Stimulated activated CD4-positive, alpha-beta T cell treated with anti-CD3 and anti-CD28 coated beads, TNF-alpha, amount 100 ng/mL, for 1 hour (primary cell): ENCODE measurements at places on chromosomes 16 and 17.
A peak's percentile ranks its signal among the peaks of the same experiment; 100 is the strongest.

DNA sequence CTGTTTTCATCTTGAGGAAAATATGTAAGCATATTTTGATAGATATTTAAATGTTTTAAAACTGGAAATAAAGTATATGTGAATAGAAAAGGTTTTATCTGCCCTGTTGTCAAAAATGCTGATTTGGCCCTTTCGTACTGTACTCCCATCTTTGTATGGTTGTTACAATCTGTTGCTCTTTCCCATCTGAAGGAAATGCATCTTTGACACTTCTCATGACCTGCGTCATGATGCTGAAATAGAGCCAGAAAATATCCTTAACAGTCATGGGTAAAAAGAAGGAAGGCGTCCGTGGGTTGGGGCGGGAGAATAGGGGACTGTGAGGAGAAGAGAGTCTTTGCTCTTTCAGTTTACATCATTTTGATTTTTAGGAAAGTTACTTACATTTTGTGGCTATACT is 327.7 kb downstream of the BCAS3 start:
- DNase-seq: no peak

GRCh38 chr17:45380991-45381390 is 51.7 kb downstream of the ARHGAP27 start:
- DNase-seq: no peak

GRCh38 chr16:4626396-4626795 is 1.8 kb downstream of the MGRN1 start:
- no peak for DNase-seq

DNA sequence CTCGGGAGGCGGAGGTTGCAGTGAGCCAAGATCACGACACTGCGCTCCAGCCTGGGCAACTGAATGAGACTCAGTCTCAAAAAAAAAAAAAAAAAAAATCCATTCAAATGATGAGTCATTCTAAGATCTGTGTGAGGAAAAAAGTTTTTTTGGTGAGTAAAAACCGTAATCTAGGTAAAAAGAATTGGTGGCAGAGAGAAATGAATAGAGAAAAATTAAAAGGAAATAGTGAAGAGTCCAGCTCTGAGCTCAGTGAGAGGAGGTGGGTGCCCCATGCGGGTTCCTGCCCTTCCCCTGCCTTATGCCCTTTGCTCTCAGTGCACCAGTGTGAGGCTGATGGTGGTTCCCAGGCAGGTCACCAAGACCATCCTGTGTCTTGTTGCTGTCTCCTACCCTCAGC is 20.9 kb downstream of the GAN start:
- no peak for DNase-seq

DNA sequence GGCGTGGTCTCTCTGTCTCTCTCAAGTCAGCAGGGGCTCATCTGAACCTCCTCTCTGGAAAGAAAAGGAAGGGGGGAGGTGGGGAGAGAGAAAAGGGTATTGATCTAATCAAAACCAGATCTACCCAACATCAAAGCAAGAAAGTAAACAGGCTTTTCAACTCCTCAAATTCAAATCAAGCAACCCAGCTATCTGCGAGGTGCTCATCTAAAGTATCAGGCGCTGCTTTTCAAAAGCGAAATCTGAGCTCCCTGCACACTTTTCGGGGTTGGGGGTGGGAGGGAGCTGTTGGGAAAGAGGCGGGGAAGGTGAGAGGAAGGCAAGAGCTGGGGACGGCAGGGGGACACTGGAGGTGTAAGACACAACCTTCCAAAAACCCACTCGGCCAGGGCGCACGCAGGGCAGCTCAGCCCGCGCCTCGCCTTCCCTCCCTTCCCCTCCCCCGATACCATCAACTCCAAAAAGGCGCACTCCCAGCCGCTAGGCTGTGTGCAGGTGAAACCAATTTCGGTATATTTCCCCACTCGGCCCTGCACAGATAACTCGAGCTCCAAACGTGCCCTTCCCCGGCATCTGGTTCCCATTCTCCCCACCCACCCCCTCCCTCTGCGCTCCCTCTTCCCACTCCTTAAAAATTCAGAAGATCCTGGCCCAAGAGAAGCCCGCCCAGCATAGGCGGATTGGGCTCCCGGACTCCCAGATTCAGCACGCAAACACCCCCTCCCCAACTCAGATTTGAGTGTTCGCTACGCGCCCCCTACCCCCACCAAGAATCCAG is 2.6 kb downstream of the AXIN2 start:
- no peak for DNase-seq

- no peak for DNase-seq
Observed at GRCh38 chr16:84453061-84453752, 51.3 kb downstream of the MEAK7 start.

- no peak for DNase-seq
Observed at GRCh38 chr17:76561332-76561731, 21.5 kb downstream of the PRCD start.

DNA sequence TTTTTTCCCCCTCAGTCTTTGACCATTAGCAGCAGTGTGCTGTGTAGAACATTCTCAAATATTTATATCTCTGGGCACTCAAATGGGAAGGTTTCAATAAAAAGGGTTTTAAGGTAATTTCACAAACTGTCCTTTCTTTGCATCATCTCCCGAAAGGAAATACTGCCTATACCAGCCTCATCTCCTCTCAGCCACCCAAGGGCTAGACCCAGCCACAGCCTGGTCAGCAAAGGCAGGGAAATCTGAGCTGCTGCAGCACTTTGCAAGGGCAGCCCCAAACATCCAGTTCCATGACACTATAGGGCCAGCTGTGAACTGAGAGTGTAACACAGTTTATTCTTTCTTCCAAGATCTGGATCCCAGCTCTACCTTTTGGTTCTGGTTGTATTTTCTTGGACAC is 28.9 kb downstream of the TMEM11 start:
- DNase-seq: no peak

- DNase-seq: no peak
Observed at GRCh38 chr16:80085606-80086005, 455.2 kb upstream of the DYNLRB2 start.

- DNase-seq: no peak
Observed at GRCh38 chr17:39352511-39352910, 48.9 kb downstream of the FBXL20 start.

DNA sequence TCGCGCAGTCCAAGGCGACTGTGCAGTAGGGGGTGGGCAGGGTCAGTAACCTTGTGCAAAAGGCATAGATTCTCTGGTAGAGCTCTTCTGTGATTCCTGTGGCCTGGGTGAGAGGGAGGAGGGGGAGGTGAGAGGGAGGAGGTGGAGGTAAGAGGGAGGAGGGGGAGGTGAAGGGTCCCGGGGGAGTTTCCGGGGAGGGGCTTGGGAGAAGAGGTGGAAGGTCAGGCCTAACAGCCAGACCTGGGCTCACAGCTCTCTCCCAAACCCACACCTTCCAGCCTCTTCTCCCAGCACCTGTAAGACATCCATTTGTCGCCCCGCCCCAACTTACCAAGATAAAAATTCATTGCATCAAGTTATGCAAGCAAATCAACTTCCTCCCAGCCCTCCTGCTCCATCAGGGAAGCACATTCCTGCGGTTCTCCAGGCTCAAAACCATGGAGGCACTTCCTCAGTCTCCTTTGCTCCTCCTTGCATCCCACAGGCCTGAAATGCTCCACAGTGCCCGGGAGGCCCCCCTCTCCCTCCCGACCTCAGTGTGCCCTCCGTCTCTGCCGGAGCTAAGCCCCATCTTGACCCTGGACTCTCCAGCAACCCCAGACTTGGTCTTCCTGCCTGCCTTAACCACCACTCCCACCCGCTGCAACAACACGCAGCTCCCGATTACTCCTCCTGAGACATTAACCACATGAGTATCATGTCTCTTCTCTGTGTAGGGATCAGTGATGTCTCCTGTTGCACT is 30.5 kb downstream of the PIK3R6 start:
- DNase-seq: no peak

GRCh38 chr17:35668802-35669201 is 62.6 kb upstream of the RASL10B start:
- no peak for DNase-seq

- DNase-seq: no peak
Observed at GRCh38 chr16:45454-45853, 8.0 kb downstream of the POLR3K start.

GRCh38 chr16:56073508-56073907 is 117.8 kb upstream of the GNAO1 start:
- no peak for DNase-seq

DNA sequence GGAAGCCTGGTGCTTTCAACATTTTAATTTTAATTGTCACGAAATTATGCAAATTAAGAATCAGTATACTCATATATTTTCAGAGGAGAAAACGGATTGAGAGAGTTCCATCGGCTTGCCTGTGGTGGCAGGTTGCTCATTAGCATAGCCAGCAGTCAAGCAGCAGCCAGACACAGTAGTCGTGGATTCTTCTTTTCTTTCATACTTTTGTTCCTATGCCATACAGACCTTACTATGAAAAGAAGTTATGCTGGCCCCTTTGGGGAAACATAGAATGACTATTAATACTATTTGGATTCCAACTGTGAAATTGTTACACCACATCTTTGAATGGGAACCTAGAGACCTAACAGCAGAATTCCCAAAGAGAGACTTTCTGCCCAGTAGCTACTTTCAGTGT is 617.7 kb upstream of the CA10 start:
- DNase-seq: no peak

- DNase-seq: no peak
Observed at GRCh38 chr17:37742116-37742761, 2.6 kb downstream of the HNF1B start.

GRCh38 chr17:17183744-17184143 is 22.4 kb downstream of the PLD6 start:
- no peak for DNase-seq

DNA sequence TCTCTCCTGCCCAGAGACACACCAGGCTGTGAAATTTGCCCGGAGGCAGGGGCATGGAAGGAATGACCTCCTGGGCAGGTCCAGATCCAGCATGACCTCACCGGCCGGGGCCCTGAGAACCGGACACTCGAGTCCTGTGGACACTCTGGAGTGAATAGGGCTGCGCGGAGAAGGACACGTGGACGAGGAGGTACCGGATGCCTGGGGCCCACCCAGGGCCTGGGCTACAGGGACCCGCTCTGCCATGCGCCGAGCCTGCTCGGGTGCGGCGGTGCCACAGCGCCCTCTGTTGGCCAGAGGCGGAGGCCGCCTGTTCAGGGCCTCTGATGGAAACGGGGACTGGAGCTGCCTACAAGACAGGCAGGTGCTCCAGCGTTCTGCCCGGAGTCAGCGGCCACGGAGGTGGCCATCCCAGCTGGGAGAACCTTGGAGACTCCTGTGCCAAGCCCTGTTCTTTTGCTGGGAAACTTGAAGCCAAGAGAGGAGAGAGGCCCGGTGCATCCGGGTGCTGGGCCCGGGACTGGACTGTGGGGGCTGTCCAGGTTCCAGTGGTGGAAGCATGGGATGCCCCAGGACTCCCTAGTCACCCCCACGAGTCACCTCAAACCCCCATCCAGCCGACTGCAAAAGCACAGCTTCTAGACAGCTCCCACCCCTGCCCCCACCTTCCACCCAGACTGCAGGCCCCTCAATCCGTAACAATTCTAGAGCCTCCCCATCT is 19.3 kb upstream of the NXPH3 start:
- peak; percentile 61 for DNase-seq

- no peak for DNase-seq
Observed at GRCh38 chr17:41734949-41735313, 488 bp upstream of the HAP1 start.

GRCh38 chr17:13743906-13744305 is 142.2 kb upstream of the HS3ST3A1 start:
- no peak for DNase-seq

DNA sequence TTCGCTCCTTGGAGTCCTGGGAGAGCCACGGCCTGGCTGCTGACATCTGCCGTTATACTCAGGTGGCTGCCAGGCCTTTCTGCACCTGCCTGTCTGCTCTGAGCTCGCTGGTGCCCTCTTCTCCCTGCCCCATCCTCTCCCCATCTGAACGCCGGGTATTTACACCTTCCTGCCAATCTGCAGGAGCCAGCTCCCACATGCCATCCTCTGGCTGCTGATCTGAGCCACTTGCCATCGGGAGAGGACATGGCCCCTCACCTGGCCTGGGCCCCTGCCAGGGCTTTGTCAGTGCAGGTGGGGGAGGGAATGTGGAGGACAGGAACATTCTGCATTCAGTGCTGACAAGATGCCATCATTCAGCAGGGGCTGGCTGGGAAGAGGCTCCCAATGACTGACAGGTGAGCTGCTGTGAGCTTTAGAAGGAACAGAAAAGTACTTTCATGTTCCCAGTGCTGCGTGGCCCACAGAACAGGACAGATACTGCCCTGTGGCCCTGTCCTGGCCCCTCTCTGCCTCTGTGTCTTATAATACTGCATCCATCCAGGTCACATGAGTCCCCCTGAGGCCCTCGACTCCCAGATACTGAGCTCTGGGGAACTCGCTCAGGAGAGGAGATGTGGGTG is 96.3 kb upstream of the ZNF469 start:
- DNase-seq: no peak

DNA sequence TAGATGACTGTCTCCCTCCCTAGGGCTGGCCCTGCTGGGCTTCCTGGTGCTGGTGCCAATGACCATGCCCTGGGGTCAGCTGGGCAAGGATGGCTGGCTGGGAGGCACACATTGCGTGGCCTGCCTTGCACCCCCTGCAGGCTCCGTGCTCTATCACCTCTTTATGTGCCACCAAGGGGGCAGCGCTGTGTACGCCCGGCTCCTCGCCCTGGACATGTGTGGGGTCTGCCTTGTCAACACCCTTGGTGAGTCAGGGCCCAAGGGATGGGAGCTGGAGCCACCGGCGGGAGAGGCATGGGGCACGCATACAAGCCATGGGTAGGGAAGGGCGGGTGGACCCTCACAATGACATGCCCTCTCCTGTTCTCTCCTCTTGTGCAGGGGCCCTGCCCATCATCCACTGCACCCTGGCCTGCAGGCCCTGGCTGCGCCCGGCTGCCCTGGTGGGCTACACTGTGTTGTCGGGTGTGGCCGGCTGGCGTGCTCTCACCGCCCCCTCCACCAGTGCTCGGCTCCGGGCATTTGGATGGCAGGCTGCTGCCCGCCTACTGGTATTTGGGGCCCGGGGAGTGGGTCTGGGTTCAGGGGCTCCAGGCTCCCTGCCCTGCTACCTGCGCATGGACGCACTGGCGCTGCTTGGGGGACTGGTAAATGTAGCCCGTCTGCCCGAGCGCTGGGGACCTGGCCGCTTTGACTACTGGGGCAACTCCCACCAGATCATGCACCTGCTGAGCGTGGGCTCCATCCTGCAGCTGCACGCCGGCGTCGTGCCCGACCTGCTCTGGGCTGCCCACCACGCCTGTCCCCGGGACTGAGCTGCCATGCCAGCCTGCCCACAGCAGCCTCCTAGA is 2.2 kb downstream of the PAQR4 start:
- DNase-seq: no peak

GRCh38 chr17:63446753-63447470 is 806 bp upstream of the CYB561 start:
- DNase-seq: no peak

DNA sequence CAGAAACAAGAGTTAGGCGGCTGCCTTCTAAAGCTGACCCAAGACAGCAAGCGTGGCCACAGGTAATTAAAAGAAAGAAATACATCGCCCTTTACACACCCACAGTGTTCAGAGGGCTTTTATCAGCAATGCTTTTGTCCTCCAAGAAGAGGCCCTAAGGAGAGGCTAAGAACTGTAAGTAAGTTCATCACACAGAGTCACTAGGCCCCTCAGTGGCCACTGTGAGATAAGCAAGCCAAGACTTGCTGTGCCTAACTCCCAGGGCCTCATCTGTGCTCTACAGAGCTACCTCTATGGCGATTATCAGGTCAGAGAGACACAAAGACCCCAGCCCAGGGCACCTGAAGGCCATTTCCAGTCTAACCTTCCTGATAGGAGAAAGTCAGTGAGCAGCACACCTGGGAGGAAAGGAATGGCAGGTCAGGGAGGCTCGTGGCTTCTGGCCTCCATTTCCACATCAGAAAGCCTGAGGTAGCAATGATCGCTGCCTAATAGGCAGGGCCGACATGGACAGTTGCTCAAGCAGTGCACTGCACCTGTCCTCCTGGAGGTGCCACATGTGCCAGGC is 545.2 kb upstream of the CDH11 start:
- no peak for DNase-seq

- DNase-seq: no peak
Observed at GRCh38 chr17:61476476-61477203, 24.4 kb downstream of the TBX4 start.
